ENCODE measurements at places on chromosomes 1 and 21.

- DNase-seq = no peak
These were observed 674 bp downstream of the BCL10 start for GRCh38 chr1:85275701-85276214.

DNA sequence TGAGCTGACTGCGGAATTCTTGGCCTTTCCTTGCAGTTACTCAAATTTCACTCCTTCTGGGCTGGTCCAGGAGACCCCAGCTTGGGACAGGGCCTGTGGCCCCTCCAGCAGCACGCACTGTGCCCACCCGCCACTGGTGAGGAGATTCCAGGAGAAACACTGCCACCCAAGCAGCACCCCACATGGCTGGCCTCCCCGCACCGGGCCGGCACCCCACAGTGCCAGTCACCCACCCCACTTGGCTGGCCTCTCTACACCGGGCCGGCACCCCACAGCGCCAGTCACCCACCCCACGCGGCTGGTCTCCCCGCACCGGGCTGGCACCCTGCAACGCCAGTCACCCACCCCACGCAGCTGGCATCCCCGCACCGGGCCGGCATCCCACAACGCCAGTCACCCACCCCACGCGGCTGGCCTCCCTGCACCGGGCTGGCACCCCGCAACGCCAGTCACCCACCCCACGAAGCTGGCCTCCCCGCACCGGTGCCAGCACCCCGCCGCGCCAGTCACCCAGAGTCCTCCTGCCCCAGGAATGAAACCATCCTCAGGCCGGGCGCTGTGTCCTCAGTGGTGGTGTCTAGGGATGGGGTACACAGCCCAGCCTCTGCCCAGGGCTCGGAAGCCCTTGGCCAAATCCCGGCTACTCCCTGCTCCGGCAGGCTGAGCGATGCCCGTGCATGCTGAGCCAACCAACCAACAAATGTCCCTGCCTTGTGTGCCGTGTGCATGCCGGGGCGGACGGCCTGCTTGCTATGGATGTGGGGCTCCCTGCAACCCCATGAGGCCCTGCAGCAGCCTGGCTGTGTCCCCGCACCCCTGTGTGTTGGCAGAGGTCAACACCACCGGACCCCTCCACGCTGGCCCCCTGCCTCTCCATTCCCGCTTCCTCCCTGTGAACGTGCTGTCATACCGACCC lies 38.6 kb upstream of the TSPEAR start:
- DNase-seq = no peak

GRCh38 chr1:25018943-25019336 lies 88.9 kb upstream of the RUNX3 start:
- no peak for DNase-seq

GRCh38 chr1:114290341-114290740 lies 136.7 kb upstream of the SYT6 start:
- DNase-seq = no peak

DNA sequence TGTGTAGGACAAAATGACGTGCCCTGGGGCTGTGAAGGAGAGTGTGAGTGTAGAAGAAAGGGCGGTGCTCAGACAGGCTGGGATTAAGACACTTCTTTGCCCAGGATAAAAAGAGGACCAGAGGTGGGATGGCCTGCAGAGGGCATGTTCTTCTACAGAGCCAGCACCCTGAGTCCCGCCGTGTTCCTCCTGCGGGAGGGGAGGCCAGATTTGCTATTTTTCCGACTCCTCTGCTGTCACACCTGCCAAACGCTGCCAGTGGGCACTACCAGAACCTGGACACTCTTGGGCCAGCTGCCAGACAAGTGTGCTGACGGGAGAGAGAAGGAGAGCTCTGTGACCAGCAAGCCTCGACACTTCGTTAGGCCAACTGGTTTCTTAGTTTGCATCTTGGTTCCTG lies 206.4 kb downstream of the PLD5 start:
- DNase-seq = no peak

GRCh38 chr1:70633004-70633403 lies 221.9 kb downstream of the CTH start:
- no peak for DNase-seq

Measured in activated T-cell treated with anti-CD3 and anti-CD28 coated beads for 48 hours (primary cell).